ENCODE measurements at places on chromosomes 16 and 17.
A peak's percentile ranks its signal among the peaks of the same experiment; 100 is the strongest.

- DNase-seq, result no peak
These were observed 5.1 kb downstream of the FOXF1 start for GRCh38 chr16:86515413-86515776.

DNA sequence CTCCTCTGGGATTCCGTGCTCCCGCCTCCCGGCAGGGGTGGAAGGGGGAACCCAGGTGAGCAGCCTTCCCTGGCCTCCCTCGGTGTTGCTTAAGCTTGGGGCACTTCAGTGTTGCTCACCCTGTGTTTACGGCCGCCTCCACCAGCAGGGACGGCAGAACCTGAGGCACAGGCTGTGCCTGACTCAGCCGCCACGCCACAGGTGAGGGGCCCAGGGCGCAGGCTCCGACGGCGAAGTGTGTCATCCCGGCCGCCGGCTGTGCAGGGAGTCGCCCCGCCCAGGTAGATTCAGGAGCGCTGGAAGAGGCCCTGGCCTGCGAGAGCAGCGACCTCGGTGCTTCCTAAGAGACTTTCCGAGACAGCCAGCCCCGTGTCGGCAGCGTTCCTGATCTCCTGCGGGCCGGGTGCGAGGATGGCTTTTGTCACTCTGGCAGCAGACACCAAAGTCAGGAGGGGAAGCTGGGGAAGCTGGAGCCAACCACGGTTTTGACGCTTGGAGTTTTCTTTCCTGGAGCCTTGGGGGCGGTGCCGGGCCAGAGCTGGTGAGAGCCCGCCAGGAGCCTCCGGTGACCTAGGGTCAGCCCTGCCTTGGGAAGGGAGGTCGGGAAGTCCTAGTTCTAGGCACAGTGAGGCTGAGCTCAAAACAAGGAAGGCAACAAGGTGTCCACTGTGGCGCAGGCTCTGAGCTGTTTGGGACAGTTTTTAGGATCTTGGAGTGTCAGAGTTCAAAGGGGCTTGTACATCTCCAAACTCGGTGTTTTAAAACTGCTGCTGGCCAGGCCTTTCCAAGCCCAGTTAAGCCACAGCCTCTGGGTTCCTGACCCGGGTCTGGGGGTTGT is 2.1 kb downstream of the GSE1 start:
- DNase-seq, result peak; percentile 39

- DNase-seq, result peak; percentile 91
These were observed 2.2 kb upstream of the LIMD2 start for GRCh38 chr17:63701868-63702720.

GRCh38 chr16:88527937-88528743 is 42.1 kb upstream of the ZC3H18 start:
- no peak for DNase-seq

DNA sequence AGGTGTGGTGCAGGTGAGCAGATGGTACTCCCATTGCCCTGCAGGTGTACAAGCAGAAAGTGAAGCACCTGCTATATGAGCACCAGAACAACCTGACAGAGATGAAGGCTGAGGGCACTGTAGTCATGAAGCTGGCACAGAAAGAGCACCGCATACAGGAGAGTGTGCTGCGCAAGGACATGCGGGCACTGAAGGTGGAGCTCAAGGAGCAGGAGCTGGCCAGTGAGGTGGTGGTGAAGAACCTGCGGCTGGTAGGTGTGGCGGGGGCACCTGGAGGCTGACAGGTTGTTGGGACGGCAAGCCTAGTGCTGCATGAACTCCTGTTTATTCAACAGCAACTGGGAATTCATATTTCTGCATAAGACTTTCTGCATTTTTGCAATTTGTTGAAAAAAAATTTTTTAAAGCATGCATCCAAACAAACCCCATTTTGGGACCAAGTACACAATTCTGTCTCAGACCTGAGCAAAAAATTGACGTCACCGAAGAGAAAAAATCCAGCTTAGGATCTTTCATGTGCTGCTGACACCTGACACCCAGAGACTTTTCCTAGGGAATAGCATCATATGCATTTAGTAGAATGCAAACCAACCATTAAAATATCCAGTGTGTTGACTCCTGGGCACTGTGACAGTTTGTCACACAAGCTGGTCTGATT is 13.5 kb upstream of the DBNDD1 start:
- DNase-seq, result no peak

- DNase-seq, result no peak
These were observed 29.5 kb upstream of the CREBBP start for GRCh38 chr16:3909791-3910583.

DNA sequence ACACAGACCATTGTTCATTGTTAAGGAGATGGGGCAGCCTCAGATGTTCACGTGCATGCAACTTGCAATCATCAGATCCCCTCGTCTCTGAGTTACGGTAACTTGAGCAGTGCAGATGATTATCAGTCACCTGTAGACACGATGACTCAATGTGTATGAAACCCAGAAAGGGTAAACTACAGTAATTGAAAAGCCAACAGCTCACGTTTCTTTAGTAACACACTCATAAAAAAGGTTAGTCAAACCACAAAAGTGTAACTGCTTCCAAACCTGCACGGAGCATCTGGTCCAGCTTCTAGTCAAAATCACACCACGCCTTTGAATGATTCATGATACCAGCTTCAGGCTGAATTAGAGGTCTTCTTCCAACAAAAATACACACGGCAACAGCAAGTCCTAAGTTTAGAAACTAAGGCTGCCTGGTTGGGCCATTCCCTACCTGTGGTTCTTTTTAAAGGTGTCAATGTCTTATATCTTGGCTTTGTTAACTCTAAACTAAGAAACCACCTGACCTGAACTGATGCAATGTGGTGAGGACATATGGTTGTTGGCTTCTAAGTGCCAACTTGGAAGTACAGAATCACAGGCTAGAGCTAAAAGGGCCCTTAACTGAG is 32.3 kb downstream of the GRB7 start:
- DNase-seq, result peak; percentile 97

DNA sequence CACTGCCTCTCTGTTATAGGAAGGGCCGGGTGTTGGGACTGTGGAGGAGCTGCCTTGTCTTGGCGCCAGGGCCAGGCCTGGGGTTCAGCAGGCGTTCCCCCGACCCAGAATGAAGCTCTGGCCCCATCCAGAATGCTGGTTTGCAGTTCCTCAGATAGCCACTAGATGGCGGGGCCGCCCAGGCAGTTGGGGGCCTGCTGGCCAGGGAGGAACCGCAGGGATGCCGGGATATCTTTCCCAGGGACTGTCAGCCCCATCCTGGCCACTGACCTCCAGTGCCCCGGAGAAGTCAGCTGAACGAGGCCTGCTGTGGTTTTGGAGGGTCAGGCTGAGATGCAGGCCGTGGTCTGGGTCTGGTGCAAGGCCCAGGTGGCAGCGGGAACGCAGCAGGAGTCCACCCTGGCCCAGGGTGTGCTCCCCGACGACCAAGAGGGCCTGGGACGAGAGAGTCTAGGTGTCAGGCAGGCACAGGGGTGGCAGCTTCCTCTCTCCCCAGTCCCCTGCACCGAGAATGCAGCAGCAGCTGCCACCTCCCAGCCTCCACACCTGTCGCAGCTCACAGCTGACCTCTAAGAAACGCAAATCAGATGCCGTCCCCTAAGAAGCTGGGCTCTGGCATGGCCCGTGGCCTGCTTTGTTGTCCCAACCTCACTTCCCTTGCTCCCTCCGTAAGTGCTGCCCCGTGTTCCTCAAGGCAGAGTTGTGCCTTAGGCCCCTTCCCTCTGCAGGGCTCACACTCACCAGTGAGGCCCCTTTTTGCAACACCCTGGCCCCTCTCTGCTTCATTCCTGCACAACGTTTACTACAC is 51.2 kb downstream of the RMI2 start:
- peak; percentile 53 for DNase-seq

GRCh38 chr17:52235516-52235915 is 77.0 kb upstream of the CA10 start:
- DNase-seq, result no peak

- no peak for DNase-seq
These were observed 43.8 kb downstream of the ZNRF1 start for GRCh38 chr16:75042426-75043174.

GRCh38 chr16:89052890-89053724 is 40.5 kb upstream of the ACSF3 start:
- DNase-seq, result peak; percentile 4

GRCh38 chr17:13626703-13627102 is 25.0 kb upstream of the HS3ST3A1 start:
- DNase-seq, result no peak

- DNase-seq, result no peak
These were observed 95.3 kb upstream of the RPL38 start for GRCh38 chr17:74108126-74108705.

- DNase-seq, result no peak
These were observed 2.0 kb downstream of the PRSS33 start for GRCh38 chr16:2785101-2785991.

- no peak for DNase-seq
These were observed 78.1 kb downstream of the OR1D5 start for GRCh38 chr17:2985318-2985717.

GRCh38 chr17:82088838-82089722 is 9.0 kb downstream of the FASN start:
- DNase-seq, result no peak

GRCh38 chr16:2719328-2720063 is 528 bp downstream of the PRSS27 start:
- DNase-seq, result no peak

- DNase-seq, result no peak
These were observed 217.1 kb downstream of the HS3ST3A1 start for GRCh38 chr17:13384626-13385025.

- DNase-seq, result no peak
These were observed 116.6 kb downstream of the XYLT1 start for GRCh38 chr16:17354141-17354601.

GRCh38 chr16:84952335-84953189 is 58.8 kb downstream of the ZDHHC7 start:
- DNase-seq, result peak; percentile 70

DNA sequence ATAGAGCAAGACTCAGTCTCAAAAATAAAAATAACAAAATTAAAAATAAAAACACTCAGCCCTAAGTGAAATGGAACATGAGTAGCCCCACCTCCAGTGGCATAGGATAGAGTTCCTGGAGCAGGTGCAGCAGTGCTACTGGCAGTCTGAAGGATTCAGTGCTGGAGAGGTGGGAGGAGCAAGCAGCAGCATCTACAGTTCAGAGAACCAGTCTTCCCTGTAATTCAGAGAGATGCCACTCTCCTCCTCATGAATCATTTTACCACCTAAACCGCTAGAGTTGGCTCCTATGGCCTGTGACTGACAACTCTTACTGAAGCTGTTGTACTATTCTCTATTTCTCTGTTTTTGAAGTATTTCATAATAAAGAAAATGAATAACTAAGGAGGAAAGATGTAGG is 56.0 kb upstream of the SMURF2 start:
- no peak for DNase-seq

GRCh38 chr17:79006794-79007503 is 2.6 kb downstream of the CANT1 start:
- DNase-seq, result no peak

DNA sequence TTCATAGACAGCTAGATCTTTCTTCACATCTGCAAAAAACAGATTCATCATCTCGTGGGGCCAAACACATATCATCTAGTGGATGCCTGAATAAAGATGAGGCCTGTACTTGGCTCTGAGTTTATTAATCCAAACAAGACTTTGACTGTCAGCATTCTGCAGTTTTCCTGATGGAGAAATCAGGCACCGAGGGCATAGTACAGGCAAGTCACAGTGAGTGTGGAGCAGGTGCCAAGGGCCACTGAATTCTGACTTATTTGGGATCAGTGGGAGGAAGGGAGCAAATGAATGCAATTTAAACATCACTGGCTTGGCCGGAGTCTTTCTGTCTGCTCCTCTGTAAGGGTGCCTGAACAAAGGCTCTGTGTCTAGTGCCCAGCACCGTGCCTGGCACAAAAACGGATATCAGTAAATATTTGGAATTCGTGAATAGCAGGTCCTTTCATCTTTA is 975 bp downstream of the CFAP20 start:
- no peak for DNase-seq

GRCh38 chr16:11806721-11807120 is 9.7 kb upstream of the ZC3H7A start:
- no peak for DNase-seq

- no peak for DNase-seq
These were observed 41.8 kb downstream of the NOL11 start for GRCh38 chr17:67759355-67760171.

DNA sequence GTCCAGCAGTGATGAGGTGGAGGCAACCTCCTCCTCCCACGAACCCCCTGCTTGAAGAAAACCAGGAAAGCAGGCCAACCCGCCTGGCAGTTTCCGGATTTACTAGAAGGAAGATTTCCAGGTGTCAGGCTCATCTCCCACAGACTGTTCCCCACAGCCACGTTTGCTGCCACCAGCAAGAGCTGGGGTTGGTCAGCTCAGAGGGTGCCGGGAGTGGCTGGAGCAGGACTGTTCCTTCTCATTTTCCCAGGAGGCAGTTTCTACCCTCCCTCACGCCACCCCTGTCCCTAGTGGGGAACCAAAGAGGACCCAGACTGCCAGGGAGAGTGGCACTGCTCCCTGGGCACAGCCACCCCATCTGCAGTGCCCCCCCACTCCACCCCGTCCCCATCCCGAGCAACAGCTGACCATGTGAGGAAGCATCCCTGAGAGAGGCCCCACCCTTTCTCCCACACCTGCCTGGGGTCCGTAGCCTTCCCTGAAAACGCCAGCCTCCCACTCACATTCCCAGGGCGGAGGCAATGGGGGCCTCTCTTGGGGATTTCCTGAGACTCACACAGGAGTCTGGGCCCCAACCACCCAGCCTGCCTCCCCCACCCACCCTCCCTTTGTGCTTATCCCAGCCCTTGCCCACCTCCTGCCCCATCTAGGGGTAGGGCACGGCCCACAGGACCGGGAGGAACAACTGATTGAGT is 5.9 kb downstream of the KRT17 start:
- no peak for DNase-seq

GRCh38 chr16:15897834-15898254 is 9.4 kb upstream of the CEP20 start:
- DNase-seq, result no peak

DNA sequence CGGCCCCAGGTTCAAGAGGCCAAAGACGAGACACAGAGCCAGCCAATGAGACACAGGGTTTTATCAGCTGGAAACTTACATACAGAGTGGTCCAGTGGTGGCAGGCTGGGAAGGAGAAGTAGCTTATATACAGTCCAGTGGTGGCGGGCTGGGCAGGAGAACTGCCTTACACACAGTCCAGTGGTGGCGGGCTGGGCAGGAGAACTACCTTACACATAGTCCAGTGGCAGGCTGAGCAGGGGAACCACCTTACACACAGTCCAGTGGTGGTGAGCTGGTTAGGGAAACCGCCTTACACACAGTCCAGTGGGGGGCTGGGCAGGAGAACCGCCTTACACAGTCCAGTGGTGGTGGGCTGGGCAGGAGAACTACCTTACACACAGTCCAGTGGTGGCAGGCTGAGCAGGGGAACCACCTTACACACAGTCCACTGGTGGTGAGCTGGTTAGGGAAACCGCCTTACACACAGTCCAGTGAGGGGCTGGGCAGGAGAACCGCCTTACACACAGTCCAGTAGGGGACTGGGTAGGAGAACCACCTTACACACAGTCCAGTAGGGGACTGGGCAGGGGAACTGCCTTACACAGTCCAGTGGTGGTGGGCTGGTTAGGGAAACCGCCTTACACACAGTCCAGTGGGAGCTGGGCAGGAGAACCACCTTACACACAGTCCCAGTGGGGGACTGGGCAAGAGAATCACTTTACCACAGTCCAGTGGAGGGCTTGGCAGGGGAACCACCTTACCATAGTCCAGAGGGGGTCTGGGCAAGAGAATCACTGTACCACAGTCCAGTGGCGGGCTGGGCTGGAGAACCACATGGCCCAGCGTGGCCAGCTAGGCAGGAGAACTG is 90.9 kb downstream of the GAS7 start:
- no peak for DNase-seq

Data from CD4-positive, alpha-beta T cell treated with Interleukin-4 for 4 hours (primary cell).